ENCODE measurements at places on chromosomes 2 and 18.

DNA sequence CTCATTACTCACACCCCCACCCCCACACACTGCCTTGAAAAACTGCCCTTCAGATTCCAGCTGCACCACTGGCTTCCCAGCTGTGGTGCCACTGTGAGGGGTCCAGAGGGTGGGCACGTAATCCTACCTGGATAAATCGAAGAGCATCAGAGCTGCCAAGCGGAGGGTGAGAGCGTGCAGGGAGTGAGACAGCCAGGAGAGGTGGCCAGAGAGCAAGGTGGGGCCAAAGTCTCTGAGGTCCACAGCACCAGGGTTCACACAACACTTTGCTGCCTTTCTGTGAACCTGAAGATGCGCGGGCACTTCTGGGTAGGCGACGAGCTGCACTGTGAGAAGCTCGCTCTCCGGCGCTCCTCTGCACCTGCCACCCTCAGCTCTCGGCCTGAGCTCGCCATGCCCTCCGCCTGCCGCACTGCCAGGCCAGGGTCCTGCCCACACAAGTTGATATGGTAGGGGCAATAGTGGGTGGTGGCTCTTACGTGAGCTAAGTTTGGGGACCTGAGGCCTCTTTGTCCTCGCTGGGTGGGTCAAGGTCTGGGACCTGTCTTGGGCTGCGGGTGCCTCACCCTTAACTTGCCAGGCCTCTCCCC is 83.9 kb downstream of the MARCO start:
- no peak for DNase-seq

DNA sequence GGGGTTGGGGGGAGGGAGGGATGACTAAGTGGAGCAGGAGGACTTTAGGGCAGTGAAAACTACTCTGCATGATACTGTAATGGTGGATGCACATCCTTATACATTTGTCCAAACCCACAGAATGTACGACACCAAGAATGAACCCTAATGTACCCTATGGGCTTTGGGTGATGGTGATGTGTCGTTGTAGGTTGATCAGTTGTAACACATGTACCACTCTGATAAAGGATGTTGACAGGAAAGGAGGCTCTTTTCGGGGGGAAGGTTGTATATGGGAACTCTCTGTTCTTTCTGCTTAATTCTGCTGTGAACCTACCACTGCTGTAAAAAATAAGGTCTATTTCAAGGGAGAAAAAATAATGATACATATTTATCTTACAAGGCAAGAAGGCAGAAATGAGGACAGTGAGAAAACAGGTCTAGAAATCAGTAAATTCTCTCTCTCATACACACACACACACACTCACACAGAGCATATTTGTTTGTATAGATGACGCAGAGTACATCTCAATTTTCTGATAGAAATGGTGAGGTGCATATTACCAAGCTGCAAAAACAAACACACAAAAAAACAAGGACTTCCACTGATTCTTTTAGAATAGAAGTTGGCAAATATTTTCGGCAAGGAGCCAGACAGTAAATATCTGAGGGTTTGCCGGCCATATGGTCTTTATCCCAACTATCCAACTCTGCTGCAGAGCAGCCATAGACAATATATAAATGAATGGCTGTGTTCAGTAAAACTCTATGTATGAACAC is 20.2 kb downstream of the FAM124B start:
- no peak for DNase-seq

DNA sequence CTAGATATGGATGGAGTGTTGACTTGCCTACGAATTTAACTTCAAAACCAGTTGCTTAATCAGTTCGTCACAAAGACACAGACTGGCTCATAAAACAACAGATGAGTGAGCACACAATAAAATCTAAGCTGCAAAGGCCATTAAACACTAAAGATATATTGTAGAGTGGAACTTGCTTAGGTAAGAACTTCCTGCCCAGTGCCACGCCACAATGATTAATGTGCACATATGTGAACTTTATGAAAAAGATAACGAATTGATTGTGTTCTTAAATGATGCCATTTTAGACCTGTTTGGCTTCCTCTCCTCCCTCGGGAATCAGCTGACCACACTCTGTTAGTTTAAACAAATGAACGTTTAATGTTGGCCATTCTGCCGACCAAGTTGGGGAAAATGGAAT is 2031.3 kb upstream of the CELF4 start:
- DNase-seq, result no peak

DNA sequence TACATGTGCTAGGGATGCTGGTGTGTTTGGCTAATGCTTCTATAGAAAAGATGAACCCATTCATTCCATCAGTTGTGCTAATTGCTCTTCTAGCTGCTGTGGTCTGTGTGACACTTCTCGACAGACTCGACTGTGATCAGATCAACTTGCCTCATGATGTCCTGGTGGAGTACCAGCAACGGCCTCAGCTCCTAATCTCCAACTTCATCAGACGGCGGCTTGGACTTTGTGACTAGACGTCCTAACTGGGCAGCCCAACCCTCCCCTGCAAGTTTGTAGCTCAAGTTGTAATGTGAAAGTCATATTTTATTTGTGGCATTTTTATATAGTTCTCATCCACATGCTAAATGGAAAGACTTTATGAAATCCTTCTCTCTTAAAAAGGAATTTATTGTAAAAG is 33.0 kb downstream of the UPP2 start:
- no peak for DNase-seq

GRCh38 chr2:40751981-40752380 is 300.1 kb upstream of the SLC8A1 start:
- no peak for DNase-seq

GRCh38 chr2:138565230-138565598 is 63.6 kb downstream of the SPOPL start:
- DNase-seq, result no peak

GRCh38 chr2:8538931-8539621 is 142.8 kb upstream of the ID2 start:
- no peak for DNase-seq

GRCh38 chr2:178865999-178866398 is 58.8 kb upstream of the TTN start:
- DNase-seq, result no peak

- DNase-seq, result peak; percentile 52
These were observed 1.4 kb downstream of the PSME4 start for GRCh38 chr2:53969285-53969967.

GRCh38 chr2:43569921-43570320 is 25.9 kb downstream of the THADA start:
- no peak for DNase-seq

GRCh38 chr2:241391892-241392665 is 36.0 kb downstream of the FARP2 start:
- no peak for DNase-seq

DNA sequence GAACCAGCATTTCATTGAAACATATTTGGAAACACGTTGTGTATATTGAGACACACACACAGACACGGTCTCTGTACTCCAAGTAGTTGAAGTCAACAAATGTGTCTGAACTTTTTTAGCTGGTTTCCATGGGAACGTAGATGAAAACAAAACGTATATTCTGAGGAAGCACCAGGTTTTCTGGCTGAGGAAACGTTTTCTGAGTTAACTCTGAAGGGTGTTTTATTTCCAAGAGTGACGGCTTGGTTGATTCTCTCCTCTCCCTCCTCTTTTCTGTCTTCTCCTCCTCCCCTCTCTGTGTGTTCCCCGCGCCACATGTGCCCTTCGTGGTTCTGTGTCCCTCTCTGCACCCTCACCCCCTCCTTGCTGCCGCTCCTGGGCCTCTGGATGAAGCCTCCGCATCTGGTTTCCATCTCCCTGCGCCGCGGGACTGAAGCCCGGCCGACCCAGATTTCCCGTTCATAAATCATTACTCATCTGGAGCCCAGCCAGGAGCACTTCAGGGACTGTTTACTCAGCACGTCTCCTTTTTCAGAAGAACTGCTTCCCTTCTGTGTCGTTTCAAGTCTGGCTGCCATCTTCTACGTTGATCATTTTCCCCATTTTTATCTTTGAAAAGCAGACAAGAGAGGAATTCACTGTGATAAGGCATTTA is 122.7 kb downstream of the COL6A3 start:
- DNase-seq, result peak; percentile 92

DNA sequence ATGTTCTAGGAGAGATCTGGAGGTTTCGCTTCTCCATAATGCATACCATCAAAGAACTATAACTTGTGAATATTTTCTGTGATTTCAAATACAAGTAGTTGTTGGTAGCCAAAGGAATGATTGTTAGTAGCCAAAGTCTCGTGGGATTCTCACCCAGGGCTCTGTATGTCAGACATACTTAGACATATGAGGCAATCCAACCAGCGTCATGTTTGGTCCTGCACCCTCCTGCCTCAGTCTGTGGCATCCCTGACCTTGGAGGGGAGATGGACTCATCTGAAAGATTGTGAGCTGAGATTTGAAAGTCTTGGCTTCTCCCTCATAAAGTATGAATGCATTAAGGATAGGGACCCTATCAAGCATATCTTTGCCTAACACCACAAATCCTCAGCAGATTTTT is 81.2 kb downstream of the CTIF start:
- no peak for DNase-seq

DNA sequence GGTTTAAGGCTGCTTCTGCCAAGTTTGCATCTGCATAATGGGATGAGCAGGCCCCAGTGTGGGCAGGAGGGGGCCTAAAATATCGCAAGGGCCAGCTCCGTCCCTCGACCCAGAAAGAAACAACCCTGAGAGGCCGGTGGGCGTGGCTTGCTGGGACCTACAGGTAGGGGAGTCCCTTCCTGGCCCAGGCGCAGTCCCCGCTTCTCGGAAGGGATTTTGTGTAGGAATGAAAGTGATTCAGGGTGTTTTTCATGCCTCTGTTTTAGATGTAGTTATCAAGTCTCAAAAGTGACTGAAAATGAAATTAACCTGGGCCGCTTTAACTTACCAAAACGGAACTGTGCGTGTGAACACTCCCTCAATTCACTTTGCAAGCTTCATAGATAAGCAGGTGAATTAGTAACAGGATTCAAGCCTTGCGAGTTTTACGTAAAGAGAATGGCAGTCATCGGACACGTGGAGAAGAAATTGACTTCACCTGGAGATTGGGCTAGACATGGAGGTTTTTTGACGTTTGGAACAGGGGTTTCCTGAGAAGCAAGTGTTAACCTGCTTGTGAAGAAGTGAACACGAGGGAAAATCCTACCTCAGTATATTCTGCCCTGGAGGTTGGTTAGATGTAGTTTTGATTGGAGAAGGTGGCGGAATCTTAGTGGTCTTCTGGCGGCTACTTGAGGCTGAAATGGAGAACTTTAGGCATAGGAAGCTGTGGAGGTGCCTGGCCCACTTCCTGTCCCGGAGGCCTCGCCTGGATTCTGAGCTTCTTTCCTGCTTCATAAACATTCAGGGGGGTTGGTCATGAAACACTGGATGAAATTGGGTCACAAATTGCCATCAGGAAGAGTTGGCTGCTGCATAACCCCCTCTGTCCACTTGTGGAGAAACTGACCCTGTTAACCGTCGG is 1.7 kb downstream of the NCK2 start:
- DNase-seq, result peak; percentile 32
